ENCODE measurements at places on chromosomes 2 and 18.

GRCh38 chr2:1584051-1584531 lies 160.2 kb downstream of the PXDN start:
- DNase-seq, result no peak

DNA sequence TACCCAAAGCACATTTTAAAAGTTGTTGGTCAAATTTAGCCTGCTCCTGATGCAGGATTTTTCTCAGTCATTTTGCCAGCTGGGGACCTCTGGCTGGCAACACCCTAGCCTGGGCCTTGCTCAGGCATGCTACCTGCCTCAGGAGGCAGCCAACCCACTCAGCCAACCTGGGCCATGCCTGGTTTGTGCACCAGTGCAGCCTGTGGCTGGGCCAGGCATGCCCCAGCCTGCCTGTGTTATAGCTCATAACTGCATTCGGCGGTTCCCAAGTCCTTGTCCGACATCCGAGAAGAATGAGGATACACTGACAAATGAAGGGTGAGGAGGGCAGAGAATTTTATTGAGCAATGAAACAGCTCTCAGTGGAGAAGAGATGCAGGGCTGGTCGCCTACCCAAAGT lies 608.0 kb downstream of the SUCLG1 start:
- no peak for DNase-seq

DNA sequence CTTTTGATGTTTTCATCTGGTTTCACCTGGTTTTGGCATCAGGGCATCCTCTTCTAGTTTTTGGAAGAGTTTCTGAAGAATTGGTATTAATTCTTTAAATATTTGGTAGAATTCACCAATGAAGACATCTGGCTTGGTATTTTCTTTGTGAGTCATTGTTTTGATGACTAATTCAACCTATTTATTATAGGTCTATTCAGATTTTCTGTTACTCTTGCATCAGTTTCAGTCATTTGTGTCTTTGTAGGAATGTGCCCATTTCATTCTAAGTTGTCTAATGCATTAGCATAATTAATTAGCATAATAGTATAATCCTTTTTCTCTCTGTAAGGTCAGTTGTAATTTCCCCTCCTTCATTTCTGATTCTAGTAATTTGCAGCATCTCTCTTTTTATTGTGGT lies 8.0 kb downstream of the GNLY start:
- DNase-seq, result peak; percentile 59

DNA sequence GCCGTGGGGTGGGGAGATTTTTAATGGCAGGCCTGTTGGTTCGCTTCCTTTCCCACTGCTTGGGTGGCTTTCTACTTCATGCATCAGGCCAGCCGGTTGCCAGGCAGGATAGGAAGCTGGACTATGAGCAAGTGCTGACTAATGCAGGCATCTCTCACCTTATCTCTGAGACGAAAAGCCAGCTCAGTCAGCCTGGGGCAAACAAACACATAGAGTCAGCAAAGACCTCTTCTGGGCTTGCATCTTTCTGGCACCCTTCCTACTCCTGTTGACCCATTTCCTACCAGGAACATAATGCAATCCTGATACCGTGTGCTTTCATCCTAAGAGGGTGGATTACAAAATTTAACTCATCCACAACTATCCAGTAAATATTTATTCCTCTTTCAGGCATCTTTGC lies 416.6 kb upstream of the MEX3C start:
- no peak for DNase-seq

GRCh38 chr2:68320118-68320641 lies 431 bp upstream of the CNRIP1 start:
- no peak for DNase-seq
